ENCODE measurements at places on chromosomes 11 and 22.

GRCh38 chr11:61980783-61981541 lies 13.5 kb upstream of the FTH1 start:
- DNase-seq = no peak

DNA sequence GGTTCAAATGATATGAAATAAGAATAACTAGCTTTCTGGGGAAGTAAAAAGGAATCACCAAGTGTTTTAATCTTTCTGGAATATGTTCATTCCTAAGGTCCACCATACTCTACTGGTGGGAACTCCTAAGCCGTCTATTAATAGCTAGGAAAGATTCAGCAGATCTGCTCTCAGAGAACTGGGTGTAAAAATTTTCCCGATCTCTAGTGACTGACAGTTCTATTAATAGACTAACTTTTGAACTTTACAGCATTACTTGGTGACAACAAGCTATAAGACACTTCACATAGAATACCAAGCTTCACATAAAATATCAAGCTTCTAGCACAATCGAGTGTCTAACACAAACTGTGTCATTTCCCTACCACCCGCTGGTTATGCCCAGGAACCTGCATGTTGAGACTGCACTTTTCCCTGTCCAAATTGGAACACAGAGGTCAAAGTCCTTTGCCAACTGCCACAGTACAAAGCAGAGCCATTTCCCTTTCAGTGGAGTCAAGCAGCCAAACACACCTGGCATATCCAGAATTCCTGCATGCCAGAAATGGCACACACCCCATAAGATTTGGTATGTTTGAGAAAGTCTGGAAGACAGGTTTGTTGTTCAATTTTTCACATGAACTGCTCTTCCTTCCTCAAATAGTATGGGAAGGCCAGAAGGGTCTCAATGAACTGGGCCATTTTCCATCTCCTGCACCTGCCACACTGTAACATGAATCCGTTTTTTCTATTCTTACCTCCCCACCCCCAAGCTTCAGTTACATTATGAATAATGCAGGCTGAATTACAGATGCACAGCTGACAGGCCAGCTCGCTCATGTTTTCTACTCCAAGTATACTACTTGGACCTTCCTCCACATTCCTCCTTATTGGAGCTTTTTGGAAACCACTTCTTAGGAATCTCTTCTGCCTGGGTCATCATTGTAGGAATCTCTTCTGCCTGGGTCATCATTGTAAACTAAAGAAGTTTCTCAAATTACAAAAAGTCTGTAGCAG lies 3.7 kb downstream of the OSBP start:
- DNase-seq = no peak

- no peak for DNase-seq
Measured at GRCh38 chr11:123905826-123906225, 3.9 kb downstream of the OR8D4 start.

DNA sequence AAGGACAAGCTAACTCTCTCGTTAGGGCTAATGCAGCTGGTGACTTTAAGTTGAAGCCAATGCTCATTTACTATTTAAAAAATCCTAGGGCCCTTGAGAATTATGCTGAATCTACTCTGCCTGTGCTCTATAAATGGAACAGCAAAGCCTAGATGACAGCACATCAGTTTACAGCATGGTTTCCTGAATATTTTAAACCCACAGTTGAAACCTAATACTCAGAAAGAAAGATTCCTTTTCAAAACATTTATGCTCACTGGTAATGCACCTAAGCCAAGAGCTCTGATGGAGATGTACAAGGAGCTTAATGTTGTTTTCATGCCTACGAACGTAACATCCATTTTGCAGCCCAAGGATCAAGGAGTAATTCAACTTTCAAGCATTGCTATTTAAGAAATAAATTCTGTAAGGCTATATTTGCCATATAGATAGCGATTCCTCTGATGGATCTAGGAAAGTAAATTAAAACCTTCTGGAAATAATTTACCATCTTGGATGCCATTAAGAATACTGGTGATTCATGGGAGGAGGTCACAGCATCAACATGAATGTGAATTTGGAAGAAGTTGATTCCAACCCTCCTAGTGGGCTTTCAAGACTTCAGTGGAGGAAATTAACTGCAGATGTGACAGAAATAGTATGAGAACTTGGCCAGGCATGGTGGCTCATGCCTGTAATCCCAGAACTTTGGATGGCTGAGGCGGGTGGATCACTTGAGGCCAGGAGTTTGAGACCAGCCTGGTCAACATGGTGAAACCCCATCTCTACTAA lies 14.5 kb downstream of the XNDC1N start:
- no peak for DNase-seq

Data from activated CD4-positive, alpha-beta T cell treated with anti-CD3 and anti-CD28 coated beads for 24 hours (primary cell).